Adrenal gland (tissue), 19 donors: ENCODE measurements at places on chromosomes 16 and 17. TPM values are rescaled to one million over a fixed set of nuclear protein-coding genes. Genes with fewer than 3 reads are reported as not detected.
A peak's percentile ranks its signal among the peaks of the same experiment; 100 is the strongest.

The HS3ST4 gene
- 0.08 TPM for polyA plus RNA-seq

GRCh38 chr17:76866774-76867577 lies 1.2 kb upstream of the MGAT5B start:
- DNase-seq, result peak; percentile 22

- no peak for DNase-seq
Measured at GRCh38 chr17:45101546-45101882, 30.8 kb downstream of the PLCD3 start.

DNA sequence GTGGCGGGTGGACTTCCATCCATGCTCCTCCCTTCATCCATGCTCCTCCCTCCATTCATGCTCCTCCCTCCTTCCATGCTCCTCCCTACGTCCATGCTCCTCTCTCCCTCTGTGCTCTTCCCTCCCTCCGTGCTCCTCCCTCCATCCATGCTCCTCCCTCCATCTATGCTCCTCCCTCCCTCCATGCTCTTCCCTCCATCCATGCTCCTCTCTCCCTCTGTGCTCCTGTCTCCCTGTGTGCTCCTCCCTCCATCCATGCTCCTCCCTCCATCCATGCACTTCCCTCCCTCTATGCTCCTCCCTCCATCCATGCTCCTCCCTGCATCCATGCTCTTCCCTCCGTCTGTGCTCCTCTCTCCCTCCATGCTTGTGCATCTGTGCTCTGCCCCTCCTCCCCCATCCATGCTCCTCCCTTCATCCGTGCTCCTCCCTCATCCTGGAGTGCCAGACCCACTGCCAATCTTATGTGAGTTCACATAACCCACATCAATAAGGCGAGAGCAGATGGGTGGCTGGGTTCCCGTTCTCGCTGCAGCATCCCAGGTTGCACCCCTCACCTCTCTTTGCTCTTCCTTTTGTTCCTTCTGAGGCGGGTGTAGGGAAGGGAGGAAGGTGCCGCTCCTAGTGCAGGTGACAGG lies 22.8 kb downstream of the KSR1 start:
- DNase-seq, result no peak

DNA sequence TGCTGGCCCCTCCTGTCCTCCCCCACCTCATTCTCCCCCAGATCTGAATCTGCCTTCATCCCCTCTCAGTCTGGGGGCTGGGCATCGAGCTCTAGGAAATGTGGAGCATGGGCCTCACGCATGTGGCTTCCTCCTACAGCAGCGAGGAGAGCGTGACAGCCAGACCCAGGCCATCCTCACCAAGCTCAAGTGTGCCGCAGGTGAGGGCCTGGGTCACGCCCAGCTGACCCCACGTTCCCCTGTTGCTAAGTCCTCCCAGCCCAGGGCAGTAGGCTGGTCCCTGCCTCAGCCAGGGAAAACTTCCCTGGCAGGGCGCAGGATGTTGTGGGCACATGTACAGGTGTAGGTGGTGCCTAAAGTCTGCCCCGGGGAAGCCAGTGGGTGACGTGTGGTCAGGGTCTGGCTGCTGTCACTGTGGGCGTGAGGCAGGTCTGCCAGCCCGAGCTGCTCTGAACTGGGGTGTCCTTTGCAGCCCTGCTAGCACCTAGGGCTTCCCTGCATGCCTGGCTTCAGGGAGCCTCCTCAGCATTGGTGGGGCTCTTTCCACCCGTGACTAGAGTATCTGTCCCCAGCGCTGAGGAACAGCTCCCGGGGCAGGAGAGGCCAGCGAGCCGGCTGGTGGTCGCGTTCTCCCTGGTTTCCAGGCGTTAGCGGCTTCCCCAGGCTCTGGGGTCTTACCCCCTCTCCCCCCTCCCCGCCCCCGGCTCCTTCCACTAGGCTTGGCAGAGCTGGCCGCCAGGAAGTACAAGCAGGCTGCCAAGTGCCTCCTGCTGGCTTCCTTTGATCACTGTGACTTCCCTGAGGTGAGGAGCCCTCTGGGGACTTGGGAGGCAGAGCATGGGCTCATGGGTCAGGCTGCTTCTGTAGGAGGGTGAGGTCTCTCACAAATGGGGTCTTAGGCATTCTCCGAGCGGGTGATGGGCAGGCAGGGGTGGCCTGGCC lies 3.6 kb downstream of the GPS1 start:
- DNase-seq, result no peak
